ENCODE measurements at places on chromosomes 5 and 9. TPM values are rescaled to one million over a fixed set of nuclear protein-coding genes. Genes with fewer than 3 reads are reported as not detected.

NRARP gene
- 20.8 TPM for total RNA-seq

PROB1 gene
- total RNA-seq: 44.0 TPM

- DNase-seq: no peak
These were observed 92.5 kb upstream of the TNFSF8 start for GRCh38 chr9:115022760-115023434.

- DNase-seq: peak; percentile 33
These were observed 16.8 kb downstream of the NIPAL4 start for GRCh38 chr5:157476702-157477408.

GRCh38 chr5:95822542-95823181, at the start of gene GLRX:
Gene GLRX, minus strand, starts transcription at chr5:95822726. Its CDS starts 64 bp downstream, at chr5:95822662.
- DNase-seq: peak; percentile 50

GRCh38 chr9:34405719-34406118, 29.0 kb upstream of the MYORG start:
- no peak for DNase-seq

DNA sequence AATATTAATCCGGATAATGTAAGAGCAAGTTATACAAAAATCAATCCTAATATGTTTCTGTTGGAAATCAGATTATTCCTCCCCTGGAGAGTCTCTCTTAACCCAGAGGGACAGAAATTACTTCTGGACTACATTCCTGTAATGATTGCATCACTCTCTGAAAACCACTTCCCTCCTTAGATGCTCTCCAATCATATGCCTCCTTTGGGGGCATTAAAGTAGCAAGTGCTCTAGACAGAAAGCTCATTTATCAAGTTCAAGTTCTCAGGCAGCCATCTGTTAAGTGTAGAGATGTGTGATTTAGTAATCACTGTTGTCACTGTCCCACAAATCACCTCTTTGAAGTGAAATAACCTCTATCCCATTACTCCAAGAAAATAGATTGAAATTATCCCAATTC, 247.1 kb downstream of the SLCO4C1 start:
- DNase-seq: no peak

DNA sequence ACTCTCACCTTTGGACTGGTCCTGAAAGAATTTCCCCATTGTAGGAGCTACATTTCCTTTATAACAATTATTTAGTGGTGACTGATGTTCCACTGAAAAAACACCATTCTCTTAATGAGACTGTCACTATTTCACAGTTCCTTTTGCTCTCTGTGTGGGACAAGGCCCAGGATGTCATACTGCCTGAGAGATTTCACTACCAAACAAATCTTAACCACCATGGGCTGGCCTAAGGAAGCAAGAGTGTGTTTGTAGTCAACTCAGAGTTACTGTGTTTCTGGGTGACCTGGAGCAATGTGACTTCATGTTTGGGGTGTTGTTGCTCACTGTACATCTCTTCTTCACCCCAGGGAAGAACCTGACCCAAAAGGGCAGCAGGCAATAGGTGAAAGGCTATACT, 50.1 kb upstream of the ZNF608 start:
- DNase-seq: no peak

All from heart right ventricle (tissue), 16 donors.